ENCODE measurements at places on chromosomes 5 and 9.

DNA sequence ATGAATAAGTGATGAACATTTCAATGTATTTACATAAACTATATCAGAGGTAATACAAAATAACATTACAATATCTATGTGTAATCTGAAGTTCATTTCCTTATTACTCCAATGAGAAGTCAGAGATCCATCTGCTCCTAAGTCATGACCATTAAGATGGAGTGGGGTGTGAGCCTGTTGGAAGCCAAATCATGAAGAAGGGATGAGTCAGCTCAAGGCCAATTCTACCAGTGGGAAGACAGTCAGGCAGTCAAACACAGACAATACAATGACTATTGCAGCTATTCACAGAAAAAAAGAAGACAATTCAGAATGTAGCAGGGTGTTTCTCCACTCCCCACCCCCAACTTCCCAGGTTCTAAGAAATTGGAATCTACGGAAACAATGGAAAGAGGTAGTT lies 155.0 kb downstream of the NFIB start:
- DNase-seq: no peak

- DNase-seq: peak; percentile 21
Observed at GRCh38 chr9:136079916-136080246, 15.2 kb downstream of the NACC2 start.

DNA sequence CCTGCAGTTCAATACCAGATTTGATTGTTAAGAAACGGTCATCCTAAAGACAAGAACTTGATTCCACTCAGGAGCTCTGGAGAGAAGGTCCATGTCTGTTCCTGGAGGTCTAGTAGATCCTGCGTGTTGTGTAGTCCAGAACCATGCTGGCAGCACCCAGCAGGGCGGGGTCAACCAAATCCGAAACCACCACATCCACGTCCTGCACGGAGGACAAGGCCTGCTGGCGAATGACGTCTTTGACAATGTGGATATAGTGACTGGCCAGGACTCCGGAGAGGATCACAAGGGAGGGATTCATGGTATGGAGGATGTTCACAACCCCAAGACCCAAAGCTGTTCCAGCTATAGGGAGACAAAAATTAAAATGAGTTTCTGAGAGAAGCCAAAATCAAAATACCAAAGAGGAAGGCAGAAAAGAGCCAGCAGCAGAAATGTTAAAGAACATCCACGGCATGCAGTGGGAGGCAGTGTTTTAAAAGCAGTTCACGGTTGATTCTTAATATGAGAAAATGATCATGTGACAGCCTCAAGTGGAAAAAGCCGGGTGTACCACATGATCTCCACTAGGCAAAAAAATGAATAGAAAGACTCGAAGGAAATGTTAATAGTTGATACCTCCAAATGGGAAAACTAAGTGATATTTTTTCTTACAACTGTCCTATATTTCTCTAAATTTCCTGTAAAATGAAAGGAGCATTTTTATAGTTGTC lies 26.7 kb downstream of the CLTA start:
- DNase-seq: no peak

DNA sequence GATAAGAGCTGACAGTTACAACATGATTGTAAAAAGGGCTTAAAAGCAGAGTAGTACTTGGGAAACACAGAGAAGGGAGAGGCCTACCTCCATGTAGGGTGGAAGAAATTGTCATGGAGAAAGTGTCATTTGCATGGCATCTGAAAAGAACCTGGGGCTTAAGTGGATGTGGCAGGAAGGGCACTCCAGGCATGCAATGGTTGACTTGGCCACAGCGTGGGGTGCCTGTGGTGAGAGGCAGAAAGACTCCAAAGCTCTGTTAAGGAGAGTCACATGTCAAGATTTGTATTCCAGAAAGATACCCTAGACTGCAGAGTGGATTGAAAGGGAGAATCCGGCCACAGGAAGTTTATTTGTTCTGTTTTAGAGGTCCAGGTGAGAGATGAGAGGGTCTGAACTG lies 2.4 kb downstream of the POLR3G start:
- no peak for DNase-seq

GRCh38 chr5:38673671-38674071 lies 117.2 kb upstream of the LIFR start:
- DNase-seq: no peak

DNA sequence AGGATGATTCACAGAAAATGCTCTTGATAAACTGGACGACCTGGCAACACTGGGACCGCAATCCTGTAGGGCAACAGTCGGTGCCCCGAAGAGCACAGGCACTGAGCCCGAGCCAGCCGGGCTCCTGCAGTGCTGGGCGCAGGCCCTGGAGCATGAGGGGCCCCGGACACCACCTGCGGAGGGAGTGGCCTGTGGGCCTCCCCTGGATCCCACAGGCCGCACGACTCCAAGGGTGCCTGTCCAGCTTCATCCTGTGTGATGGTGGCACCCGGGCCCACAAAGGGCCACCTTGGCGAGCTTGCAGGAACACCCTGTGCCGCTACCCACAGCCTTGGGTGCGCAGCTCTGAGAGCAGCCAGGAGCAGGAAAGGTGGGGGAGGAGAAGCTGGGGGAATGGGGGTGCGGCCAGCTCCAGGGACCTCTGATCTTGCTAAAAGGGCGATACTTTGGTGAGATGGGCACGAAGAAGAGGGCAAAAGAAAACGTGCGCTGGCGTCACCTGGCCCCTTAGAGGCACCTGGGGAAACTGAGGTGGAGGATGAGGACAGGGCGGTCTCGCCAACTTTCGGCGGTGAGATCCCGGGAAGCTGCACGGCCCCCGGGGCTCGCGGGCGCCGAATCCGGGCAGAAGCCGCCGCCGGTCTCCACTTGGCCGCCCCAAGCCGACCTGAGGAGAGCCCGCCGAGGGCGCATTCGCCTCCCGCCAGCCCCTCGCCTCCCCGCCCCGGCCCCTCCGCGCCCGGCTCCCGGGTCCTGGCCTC lies 722 bp downstream of the TBC1D9B start:
- DNase-seq: no peak

DNA sequence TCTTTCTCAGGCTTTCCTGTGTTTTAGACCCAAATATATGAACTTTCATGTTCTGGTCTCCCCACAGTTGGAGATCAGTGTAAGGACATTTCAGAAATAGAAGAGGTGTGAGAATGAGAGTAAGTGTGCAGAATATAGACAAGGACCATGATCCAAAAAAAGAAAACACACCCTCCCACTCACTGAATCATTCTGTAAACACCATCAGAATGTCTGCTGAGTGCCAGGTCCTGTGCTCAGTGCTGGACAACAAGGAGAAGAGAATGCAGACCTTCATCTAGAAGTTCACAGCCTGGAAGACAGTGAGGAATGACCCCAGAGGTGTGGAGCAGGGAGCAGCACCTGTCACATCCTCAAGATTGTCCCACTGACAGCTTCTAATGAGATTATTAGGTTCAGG lies 19.1 kb upstream of the SH3RF2 start:
- DNase-seq: no peak

GRCh38 chr9:130940693-130941576 lies 1.9 kb upstream of the FIBCD1 start:
- DNase-seq: peak; percentile 92

DNA sequence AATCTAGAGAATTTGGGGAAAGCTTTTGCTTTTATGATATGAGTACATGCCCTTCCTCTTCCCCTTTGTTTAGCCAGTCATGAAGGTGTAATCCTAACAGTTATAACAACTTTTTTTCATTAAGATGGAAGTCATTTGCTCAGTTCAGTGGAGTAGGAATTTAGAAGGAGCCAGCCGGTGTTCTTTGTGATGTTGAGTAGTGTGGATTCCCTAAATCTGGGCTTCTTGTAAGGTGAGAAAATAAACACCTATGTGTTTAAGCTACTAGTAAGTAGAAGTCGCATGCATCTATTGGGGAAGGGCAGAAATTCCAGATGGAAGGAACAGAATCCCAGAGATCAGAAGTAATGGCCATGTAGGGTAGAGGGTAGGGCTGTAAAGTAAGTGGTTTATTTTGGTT lies 13.6 kb upstream of the CNTLN start:
- DNase-seq: no peak

DNA sequence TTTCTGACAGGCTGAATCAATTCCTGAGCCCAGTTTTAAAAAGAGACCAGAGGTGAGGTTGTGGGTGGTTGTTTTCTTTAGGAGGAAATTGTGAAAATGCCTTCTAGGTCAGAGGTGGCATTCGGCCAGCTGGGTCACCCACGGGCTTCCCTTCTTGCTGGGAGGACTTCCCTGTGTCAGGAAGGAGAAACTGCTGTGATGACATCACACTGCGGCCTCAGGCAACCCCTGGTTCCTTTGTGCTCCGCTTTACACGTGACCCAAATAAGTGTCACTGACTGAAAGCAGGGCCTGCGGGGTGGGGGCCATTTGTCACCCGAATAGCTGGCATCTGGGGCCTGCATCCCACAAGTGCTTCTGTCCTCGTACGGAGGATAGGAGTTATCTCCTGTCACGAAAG lies 39.7 kb downstream of the FABP6 start:
- DNase-seq: no peak

DNA sequence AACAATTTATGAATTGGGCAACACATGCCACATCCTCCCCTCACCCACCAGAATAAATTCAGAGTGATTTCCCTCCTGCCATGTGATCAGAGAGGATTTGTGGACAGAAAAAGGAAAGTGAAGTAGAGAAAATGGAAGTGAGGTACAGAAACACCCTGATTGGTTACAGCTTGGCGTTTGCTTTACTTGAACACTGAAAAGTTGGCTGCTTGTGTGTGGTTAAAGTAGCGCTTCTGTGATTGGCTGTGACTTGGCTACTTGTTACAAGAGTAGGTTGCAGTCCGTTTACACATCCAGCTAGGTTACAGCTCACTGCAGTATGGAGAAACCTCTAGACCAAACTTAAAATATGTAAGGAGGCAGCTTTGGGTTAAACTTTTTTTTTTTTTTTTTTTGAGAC lies 205.2 kb upstream of the ZNF608 start:
- DNase-seq: no peak

GRCh38 chr5:134004626-134005416 lies at the start of gene VDAC1:
VDAC1 (minus strand) TSS chr5:134004975; CDS start chr5:133993012, 11,963 bp downstream.
- DNase-seq: peak; percentile 91

DNA sequence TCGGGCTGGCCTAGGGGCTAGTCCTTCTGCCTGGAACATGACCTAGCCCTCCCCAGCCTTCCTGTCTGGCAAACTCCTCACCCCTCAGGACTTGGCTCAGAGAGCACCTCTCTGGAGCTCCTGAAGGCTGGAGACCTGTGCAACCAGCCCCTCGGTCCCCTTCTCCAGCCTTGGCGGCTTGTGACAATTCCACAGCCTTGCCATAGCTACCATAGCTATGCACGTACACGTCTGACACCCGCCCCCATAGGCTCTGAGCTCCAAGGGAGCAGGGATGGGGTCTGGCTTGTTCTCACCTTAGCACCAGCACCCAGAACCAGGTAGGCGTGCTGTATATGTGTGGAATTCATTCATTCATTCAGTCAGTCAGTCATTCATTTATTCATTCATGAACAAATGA lies 49.7 kb downstream of the NTNG2 start:
- DNase-seq: no peak

All from 8988T (cell line).